H54 (cell line): ENCODE measurements at places on chromosomes 6 and 20.

DNA sequence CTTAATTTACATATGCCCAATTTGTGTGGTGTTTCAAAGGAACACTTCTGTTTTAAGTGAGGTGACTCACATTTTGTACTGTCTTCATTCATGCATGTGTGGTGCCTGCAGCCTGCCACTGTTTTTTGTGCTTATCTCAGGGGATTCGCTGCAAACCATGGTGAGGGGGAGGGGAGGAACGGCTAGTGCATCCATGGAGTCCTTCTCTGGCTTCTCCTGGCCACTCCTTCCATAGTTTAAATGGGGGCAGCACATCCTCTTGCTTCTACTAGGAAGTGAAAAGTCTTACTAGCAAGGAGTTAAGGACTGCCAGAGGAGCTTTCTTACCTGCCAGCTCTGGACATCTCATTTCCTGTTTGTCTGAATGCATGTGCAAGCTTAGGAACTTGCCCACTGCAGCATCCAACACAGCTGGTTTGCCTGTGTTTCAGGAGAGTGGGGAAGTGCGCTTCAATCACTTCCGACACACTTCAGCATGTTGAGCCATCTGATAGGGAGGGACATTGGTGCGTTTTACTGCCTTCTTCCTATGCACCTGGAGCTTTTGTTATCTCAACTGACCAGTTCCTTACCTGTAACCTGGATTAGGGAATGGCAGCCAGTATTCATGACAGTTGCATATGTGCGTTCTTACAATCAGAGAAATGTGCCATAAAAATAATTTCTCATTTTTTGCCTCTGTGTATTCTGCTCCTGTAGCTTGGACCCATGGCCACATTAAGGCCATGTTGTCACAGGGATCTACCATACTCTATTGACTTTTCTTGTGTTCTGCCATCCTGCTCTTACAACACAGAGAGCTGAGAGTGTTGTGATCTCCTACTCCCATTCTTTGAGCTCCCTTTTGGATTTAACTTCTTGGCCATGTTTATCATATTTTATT, 211.3 kb downstream of the ARID1B start:
- DNase-seq, result no peak

DNA sequence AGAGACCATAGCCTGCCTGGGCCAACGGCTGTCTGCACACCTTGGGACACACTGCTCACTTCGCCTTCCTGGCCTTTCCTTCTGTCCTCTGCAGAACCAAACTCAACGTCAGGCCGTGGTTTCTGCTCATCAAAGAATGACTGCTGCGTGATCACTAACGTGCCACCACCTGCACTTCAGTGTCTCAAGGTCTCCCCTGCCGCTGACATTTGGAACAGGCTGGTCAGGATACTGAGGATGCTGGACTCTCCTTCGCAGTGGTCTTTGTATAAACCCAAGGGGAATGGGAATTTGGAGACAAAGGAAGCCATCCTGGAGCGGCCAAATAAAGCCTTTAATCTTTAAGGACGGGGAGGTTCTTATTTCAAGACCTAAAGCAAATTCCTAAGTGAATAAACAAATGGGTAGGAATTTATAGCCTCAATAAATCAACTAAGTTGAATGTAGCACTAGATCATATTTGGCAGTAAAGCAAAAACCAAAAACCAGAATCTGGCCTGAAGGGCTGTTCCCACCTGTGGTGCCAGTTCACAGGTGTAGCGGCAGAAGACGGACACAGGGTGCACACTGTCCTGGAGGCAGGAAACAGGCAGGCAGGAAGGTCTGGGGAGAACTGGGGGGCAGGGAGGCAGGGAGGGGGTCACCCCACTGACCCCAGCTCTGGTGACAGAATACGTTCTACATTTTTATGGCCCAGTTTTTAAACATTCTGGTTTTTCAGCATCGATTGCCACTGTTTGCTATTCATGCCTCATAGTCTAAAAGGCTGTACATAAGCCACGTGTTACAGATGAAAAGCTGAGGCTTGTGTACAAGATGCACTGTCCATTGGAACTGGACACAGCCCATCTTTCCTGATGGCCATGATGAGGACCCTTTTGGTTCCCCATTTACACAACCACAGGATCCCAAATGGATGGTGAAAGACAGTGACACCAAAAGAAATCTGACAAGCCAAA, 36.6 kb downstream of the ABHD12 start:
- no peak for DNase-seq

GRCh38 chr20:56537997-56538396, 5.0 kb downstream of the FAM209B start:
- DNase-seq, result no peak

DNA sequence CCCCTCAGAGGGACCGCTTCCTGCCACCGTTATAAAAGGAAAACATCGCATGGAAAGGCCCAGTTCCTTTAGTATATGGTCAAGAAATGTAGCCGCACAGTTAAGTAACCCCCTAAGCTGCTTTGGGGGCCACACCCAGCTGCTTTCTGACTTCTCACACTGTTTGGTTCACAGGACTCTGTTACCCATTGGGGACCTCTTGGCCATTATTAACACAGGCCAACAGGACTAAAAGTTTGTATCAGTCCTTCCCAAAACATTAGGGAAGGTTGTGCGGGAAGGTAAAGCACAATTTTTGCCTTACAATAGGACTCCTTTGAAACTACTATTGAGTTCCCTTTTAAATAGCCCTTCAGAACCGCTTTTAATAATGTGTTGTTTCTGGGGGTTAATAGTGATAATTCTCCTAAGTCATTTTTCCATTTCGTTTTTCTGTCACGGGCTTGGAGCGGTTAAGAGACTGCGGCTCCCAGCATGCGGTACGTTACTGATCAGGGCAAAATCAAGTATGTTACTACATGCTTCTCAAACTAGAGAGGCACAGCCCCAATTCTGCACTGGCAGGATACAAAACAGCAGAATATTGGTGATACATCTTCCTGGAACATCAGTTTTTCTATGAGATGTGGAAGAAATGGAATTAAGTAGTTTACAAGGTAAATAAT, 668 bp upstream of the RPP40 start:
- DNase-seq, result no peak

DNA sequence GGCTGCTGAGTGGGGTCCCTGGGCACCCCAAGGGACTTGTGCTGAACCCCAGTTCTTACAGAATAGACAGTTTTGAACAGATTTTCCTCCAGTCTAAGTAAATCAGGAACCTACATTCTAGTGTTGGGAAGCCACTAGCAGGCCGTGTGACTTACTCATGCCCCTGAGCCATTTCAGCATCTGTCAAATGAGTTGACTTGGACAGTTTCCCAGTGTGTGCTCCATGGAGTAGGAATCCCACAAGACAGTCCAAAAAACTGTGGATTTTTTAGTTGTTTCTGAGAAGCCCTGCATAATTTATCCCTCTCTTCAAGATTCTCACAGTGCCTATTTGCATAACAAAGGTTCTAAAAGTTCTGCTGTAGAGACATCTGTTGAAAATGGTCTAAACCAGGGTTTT, 2.1 kb downstream of the GABRR2 start:
- peak; percentile 39 for DNase-seq

DNA sequence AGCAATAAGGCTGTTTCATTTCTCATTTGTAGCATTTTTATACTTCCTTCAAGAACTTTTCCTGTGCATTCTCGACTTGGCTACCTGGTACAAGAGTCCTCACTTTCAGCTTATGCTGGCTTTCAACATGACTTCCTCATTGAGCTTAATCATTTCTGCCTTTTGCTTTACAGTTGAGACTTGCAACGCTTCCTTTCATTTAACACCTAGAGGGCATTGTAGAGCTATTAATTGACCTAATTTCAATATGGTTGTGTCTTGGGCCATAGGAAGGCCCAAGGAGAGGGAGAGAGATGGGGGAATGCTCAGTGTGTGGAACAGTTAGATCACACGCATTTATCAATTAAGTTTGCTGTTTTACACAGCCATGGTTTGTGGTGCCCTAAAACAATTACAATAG, 37.2 kb downstream of the SLC22A2 start:
- DNase-seq, result no peak
